ENCODE measurements at places on chromosomes 12 and 14.

DNA sequence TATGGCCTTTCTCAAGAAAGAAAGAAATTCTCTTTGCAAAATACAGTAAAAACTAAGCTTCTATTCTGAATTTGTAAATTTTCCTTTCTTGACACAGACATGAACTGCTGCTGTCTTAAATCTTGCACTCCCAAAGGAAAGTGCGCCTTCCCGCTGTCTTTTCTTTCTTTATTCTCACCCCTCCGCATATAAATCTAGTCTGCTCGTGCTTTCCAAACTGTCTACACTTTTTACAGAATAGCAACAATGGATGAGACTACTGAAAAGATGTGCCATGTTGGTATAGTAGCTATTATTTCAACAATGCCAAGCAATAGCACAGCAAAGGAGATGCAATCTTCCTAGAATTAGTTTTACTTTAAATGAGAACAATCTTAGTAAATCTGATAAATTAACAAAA, 328.8 kb upstream of the PDE3A start:
- DNase-seq = no peak

- no peak for DNase-seq
These were observed 240.4 kb downstream of the PRKD1 start for GRCh38 chr14:29687071-29687765.

DNA sequence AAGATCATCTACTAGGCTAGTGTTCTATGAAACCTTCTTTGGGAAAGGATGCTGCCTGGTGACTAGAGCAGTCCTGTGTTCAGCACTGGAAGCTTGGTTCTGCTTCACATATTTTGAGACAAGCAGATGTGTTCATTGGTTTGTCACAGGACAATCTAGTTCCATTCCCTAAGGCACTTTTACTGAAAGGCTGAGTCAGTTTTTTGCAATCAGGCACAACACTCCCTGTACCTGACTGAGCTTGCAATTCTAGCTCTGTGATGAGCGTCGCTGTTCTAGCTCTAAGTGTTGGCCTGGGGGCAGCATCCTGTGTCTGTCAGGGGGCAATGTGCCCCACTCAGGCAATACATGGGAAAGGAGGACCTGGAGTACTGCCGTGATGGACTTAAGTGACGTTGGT, 144.4 kb downstream of the CAND1 start:
- no peak for DNase-seq

GRCh38 chr14:96830946-96831345, 33.8 kb downstream of the VRK1 start:
- no peak for DNase-seq

DNA sequence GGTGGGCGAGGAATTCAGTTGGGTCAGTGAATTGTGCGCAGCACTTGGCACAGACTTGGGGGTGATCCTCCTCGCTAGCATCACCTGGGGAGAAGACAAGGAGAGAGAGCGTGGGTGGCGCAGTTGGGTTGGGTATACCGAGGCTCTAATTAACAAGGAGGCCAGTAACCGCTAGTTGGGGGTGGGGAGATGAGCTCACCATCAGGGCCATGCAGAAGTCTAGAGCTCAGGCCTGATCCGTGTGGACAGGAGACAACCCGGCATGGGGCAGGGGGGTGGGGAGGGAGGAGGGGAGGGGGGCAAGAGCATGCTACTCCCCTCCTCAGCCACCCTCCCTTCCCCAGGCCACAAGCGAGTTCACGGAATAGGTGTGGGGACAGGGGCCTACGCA, 580 bp downstream of the SALL2 start:
- no peak for DNase-seq

DNA sequence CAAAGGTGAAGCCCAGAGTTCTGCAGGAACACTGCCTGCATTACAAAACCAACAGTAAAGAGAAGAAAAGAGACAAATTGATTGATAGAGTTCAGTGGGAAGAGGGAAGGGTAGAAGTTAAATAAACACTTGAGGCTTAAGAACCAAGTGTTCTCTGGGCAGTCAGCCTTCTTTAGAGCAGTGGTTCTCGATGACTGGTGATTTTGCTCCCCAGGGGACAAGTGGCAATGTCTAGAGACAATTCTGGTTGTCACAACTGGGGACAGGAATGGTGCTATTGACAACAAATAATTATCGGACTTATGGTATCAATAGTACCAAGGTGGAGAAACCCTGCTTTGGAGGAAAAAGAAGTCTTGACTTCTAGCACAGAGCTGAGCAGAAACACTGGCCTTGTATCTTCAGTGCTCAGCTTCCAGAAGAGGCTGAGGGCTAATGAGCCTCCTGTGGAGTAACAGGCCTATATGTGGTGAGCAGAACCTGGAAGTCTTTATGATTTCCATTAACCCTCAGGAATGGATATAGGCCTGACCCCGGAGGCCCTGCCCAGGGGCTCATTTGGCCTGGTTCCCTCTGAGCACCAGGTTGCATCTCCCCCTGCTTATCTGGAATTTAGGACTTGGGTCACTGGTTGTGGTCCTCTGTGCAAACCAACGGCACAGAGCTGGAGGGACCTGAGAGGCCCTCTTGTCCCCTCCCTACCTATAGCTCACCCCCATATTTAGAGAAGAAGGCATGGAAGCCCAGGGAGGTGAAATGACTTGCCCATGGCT, 204.6 kb upstream of the PWP1 start:
- DNase-seq = no peak

DNA sequence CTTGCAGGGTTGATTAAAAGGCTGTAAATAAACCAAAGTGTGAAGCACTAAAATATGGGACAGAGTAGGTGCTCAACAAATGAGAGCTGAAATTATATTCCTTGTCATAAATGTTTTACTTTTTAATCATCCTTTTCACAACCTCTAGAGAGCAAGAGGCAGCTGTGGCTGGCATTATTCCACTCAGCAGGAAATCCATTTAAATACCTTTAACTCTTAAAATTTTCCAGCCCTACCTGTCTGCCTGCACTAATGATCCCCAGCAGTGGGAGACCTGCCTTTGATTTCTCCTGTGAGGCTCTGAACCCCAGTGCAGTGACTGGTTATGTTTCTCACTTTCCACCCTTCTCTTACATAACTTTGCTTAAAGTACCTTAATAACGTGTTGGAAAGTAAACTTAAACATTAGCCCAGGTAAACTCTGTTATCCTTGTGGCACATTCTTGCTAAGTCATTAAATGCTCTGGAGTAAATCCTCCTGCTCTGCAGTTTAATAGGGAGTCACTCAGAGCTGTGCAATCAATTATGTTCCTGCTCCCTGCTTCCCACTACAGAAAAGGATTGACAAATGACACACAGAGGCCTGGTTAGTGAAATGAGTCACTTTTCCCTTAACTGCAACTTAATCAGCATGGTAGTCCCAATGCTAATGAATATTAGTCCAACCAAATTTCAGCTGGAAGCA, 755.7 kb upstream of the USP15 start:
- DNase-seq = no peak

GRCh38 chr12:123075087-123075645, 75.7 kb downstream of the PITPNM2 start:
- no peak for DNase-seq

- no peak for DNase-seq
These were observed 85.4 kb upstream of the PLXNC1 start for GRCh38 chr12:94062796-94063635.

Data from astrocyte of the cerebellum (primary cell).